ENCODE measurements at places on chromosomes 3 and 15.

- DNase-seq, result no peak
Observed at GRCh38 chr15:25850154-25851111, 12.7 kb downstream of the ATP10A start.

DNA sequence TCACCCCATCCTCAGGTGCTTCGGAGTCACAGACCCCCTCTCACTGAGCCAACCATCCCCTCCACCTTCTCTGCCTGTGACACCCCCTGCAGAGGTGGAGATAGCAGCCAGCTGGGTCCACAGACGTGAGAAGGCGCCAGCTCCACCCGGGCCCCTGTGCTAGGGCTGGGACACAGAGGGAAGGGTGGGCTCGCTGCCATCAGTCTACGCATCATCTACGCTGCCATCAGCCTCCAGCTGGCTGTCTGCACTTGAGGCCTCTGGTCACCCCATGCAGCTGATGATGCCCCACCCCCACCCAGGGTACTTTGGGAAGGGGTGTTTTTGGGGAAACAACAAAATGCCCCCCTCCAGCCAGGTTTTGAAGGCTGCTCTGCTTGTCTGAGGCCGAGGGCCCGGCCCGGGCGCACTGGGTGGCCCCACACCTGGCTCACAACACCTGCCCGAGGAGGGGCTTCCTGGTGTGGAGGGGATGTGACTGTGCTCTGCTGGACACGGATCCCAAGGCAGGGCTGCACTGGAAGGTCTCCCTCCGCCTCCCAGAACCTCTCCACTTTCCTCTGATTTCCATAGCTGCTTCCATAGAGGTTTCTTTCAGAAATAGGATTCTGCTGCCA, 163.4 kb upstream of the IQSEC1 start:
- no peak for DNase-seq

DNA sequence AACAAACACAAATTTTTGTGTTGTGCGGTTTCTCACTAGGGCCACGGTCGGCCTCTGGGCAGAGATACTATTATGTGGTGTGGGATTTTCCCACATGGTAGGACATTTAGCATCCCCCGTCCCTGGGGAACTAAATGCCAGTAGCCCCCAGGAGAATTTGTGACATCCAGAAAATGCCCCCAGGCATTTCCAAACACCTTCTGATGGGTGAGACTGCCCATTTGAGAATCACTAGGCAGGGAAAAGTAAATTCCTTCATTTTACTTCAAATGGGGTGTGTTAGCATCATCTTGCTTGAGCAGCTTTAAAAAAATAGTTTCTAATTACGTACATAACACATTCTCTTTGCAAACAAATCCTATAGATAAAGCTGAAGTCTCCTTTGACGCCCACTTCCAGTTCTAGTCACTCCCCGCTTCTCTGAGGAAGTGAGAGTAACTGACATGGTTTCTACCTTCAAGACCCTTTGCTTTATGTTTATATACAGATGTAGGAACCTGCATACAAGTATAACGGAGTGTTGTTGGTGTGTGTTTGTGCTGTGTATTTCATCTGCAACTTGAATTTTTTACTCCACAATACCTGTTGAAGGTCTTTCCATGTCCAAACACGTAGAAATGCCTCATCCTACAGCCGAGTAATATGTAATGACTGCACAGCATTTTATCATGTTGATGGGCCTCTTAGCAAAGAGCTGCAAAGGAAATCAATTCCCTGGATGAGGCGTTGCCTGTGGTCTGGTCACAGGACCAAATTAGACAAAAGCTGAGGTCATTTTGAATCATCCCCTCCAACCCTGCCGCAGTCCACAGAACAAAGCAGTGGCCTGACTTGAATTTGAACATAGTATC, 31.4 kb upstream of the ZBTB38 start:
- no peak for DNase-seq

DNA sequence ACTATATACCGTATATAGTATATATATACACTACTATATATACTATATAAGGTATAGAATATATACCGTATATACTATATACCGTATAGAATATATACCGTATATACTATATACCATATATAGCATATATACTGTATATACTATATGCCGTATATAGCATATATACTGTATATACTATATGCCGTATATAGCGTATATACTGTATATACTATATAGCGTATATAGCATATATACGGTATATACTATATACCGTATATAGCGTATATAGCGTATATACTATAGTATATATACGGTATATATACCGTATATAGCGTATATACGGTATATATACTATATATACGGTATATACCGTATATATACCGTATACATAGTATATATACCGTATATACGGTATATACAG, 22.6 kb upstream of the HDGFL3 start:
- DNase-seq, result no peak

GRCh38 chr15:55003965-55004873, 192.5 kb downstream of the RSL24D1 start:
- peak; percentile 6 for DNase-seq

DNA sequence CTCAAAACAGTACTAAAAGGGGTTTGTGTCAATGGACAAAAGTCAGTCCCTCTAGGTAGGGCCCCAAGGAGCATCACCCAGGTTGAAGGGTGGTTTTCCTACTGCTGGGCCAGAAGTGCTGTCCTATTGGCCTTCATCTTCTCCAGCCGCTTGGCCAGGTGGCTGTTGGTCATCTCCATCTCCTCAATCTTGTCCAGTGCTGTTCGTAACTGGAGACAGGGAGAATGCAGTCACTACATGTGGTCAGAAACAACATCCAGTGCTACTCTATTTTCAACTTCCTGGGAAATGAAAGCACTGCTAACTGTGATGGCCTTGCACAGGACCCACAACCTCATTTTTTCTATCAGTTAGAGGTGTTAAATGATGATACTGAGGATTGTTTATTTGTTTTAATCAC, 60.4 kb downstream of the MLH1 start:
- DNase-seq, result no peak

DNA sequence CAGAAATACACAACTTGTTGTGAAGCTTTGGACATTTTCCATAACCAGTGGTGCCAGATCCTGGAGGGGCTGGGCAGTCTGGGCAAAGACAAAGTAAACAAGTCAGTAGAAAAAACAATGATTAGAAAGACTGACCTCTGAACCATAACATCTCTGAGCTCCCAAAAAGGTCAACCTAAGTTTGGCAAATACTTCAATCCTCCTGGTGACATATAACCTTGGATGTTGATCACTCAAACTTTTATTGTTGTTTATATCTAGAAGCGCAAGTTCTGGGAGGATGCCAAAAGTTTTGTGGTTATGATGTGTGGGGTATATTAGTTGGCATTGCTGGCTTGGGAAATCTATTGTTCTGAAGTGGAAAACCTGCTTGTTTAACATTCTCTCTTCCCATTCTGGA, 257.7 kb downstream of the DIPK2A start:
- no peak for DNase-seq

GRCh38 chr3:87324609-87325008, 48.2 kb upstream of the POU1F1 start:
- DNase-seq, result no peak

GRCh38 chr15:61201322-61201721, 27.8 kb downstream of the RORA start:
- DNase-seq, result no peak

- DNase-seq, result no peak
Observed at GRCh38 chr3:88984256-88984655, 123.2 kb upstream of the EPHA3 start.

DNA sequence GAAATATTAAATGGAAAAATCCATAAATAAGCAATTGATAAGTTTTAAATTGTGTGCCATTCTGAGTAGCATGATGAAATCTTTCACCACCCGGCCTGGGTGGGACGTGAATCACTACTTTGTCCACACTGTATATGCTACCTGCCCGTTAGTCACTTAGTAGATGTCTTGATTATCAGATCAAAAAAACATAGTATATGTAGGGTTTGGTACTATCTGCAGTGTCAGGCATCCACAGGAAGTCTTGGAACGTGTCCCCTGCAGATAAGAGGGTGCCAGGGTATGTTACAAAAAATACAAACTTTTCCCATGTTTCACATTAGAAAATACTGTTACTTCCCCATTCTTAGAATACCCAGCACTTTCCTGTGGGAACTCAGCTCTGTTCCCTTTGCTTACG, 35.2 kb downstream of the FAM81A start:
- DNase-seq, result no peak

GRCh38 chr15:100075229-100075628, 266.5 kb downstream of the ADAMTS17 start:
- no peak for DNase-seq

- no peak for DNase-seq
Observed at GRCh38 chr3:24278543-24278942, 216.1 kb downstream of the THRB start.

DNA sequence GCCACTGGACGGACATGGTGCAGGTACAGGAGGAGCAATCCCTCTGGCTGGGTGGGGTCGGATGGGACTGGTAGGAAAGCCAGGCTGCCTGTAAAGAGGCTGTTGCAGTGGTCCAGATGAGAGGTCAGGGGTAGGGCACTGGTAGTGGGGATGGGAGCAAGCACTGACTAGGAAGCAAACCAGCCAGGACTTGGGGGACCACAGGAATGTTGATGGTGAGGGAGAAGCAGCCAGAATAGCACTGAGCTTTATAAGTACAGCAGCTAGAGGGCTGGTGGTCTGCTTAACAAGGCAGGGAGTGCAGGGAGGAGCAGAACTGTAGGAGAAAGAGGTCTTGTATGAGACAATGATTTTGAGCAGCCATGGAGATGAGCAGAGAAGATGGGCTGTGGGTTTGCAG, 38.7 kb upstream of the PTPN23 start:
- DNase-seq, result no peak

- no peak for DNase-seq
Observed at GRCh38 chr15:64990168-64990470, 405 bp upstream of the SPG21 start.

GRCh38 chr3:98770261-98771039, 7.3 kb downstream of the ST3GAL6 start:
- DNase-seq, result peak; percentile 23

- DNase-seq, result no peak
Observed at GRCh38 chr3:16337856-16338540, 73.0 kb downstream of the OXNAD1 start.

DNA sequence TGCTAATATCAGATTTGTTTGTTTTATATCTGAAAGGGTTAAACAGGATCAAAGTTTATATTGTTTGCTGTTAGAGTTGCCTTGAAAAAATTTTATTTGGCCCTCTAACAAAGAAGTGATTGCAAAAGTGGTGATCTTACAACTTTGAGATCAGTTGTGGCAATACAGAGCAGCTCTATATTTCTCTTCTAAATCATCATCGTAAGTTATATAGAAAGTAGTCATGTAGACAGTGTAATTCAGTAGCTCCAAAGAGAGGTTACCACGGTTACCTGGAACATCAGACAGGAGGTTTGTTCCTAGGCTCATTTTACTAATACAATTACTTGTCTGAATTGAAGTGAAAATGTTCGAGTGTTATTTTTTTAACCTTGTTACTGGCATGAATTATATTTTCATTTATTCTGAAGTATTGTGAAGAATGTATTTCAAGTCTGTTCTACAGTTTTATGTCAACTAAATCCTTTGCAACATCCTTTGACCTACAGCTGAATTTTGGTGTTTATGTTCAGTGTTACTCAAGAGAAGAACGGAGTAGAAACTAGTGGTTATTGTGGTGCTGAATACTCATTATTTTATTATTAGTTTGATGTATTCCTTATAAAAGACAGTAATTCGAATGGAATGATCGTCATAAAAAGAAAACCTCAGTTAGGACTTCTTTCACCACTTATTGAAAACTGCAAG, 214.2 kb downstream of the NAALADL2 start:
- no peak for DNase-seq

DNA sequence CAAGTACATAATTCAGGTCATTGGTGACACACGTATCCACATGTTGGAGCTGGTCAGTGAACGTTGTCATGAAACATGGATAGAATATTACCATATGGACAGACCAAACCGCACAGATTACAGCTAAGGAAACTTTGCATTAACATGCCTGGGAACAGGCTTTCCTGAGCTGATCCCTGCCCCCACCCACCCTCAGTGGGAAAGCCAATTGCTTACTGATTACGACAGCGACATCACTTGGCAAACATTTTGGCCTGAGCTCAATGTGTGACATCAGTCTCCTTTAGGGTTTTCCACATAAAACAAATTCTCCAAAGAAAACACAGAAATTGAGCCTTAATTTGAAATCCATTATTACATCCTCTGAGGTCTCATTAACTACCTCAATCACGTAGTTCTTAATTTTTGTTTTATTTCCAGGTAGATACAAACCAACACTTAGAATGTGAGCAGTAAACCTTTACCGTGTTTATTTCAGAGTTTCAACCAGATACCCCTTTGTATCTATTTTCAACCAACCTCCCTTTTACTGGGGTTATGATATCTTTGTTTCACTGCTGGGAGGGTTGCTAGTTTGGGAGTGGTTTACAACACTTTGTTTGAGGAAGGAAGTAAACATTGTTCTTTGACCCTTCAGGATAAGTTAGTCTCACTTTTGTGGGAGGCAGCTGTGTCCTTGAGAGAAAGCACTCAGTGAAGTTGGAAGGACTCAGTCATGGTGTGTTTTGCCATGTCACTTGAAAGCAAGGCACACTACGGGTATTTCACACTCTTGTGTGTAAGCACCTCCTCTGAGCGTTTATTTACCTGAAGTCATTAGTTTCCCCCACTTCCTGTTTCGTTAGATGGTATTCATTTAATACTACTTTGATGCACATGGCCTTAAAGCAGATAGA, 103.1 kb downstream of the CMSS1 start:
- no peak for DNase-seq

GRCh38 chr3:140117096-140117526, 182.1 kb downstream of the CLSTN2 start:
- DNase-seq, result no peak

GRCh38 chr15:57218826-57219576, 157.3 kb upstream of the CGNL1 start:
- no peak for DNase-seq

GRCh38 chr15:93071469-93071936, 17.5 kb downstream of the RGMA start:
- DNase-seq, result no peak

- DNase-seq, result no peak
Observed at GRCh38 chr3:128911911-128912310, 32.5 kb downstream of the ACAD9 start.

DNA sequence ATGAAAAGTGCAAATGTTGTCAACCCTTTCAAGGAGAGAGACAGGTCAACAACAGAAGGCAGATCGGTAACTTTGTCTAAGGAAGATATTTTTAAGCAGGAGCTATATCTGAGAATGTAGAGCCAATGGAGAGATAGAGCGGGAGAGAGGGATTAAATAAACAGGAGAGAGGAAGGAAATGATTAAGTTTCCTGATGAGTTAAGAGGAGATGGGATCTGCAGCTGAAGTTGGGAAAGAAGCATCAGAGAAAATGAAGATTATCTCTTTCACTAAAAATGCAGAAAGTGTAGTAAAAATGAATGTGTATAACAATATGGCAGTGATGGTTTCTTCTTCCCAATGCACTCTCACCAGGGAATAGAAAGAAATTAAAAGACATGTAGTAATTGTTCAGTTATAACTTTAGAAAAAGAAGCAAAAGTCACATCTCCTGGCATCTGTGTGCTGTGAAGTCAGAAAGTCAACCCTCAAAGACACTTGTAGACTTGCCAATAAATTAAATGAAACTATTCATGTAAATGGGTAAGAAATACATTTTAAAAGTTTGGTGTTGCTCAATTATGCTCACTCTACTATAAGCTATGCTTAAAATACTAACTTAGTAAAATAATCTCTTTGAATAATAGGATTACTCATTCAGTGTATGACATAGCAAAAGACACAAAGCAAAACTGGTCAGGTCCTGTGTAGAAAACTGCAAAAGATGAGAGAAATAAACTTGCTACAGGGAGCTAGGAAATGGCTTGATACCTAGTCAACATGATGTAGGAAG, 264.6 kb downstream of the ZIC4 start:
- no peak for DNase-seq

Data from hippocampal formation (tissue), 2 donors.